Left renal pelvis (tissue), 4 donors: ENCODE measurements at places on chromosomes 16 and 17. TPM values are rescaled to one million over a fixed set of nuclear protein-coding genes. Genes with fewer than 3 reads are reported as not detected.

DNA sequence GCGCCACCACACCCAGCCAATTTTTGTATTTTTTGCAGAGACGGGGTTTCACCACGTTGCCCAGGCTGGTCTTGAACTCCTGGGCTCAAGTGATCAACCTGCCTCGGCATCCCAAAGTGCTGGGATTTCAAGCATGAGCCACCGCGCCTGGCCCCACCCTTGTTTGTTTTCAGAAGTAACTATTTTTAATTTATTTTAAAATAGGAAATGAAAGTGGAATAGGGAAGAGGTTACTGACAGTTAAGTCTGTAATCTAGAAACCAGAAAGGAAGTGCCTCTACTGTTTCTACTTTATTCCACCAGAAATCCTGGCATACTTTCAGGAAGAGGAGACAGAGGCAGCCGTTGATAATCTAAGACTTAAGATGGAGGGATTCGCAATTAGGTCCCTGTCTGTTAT is 225.6 kb downstream of the TANC2 start:
- DNase-seq = no peak

DNA sequence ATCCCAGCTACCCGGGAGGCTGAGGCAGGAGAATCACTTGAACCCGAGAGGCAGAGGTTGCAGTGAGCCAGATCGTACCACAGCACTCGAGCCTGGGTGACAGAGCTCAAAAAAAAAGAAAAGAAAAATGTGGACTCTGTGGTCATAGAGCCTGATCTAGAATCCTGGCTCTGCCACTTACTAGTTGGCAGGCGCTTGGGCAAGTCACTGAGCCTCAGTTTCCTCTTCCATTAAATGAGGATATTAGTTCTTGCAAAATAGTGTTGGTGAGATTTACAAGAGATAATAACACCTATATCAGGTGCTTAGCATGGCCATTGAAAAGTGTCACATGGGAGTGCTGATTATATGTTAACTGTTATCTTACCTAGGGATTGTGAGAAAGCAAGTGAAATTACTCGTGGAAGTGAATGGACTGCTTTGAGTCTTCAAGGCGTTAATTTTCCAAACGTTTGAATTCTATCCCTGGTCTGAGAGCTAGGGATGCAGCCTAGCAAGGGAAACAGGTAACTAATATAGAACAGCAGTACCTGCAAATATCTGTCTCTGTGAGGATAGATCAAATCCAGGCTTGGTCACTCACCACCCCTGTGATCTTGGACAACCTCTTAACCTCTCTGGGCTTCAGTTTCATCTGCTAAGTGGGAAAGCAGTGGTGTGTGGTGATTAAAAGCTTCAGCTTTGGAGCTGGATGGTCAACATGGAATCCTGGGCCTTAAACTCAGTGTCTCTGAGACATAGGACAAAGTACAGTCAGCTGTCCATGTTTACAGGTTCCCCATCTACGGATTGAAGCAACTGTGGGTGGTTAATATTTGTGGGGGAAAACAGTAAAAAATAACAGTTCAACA is 953 bp upstream of the NSMCE1 start:
- no peak for DNase-seq

GRCh38 chr17:18042983-18043382 is 3.8 kb downstream of the GID4 start:
- DNase-seq = no peak

The EVI2A gene
- polyA plus RNA-seq = 1.4 TPM

GRCh38 chr16:70018254-70018653 is 67.1 kb downstream of the CLEC18A start:
- peak; percentile 1 for DNase-seq

DNA sequence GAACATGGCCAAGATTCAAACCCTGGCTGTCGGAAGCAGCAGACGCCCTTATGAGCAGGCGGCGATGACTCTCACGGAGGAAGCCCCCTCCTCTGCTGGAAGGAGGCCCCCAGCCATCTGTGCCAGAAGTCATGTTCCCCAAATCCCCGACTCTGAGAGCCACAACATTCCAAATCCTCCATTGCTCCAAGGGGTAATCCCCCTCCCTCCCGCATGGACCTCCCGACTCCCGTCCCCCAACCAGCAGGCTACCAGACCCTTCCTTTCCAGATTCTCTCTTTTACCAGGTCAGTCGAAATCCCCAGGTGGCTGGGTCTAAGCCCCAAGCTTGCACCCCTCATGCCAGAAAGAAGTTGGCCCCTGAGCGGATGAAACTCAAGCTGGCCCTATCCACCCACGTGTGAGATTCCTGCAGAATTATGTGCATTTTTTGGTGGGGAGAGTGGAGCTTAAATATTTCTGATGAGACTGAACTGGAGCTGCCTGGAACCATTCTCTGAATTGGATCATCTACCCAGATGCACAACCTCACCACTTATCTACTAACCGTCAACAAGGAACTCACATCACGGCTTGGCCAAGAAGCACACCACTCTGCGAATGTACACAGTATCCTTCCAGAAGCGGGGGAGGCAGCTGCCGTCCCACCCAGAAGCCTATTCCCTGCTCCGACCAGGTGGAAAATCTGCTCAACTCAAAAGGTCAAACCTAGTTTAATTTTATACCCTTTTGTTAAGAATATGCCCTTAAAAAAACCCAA is 283.5 kb downstream of the C16orf95 start:
- DNase-seq = no peak

DNA sequence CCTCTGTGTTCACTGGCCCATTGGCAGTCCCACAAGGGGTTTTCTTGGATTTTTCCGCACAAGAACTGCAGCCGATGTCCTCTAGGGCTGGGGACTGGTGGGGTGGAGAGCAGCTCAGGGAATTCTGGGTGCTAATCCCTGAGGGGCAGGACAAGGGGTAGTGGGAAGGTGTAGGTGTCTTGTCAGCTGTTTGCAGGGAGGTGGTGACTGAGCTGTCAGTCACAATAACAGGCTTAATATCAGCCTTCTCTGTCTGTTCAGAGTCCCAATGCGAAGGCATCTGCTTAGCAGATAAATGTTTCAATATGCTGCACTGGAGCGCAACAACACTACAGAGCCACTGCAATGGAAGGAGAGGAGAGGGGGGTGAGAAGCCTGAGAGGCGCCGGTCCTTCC is 10.1 kb upstream of the DHRS13 start:
- DNase-seq = no peak

- DNase-seq = no peak
Observed at GRCh38 chr17:31266042-31266441, 31.0 kb downstream of the OMG start.

DNA sequence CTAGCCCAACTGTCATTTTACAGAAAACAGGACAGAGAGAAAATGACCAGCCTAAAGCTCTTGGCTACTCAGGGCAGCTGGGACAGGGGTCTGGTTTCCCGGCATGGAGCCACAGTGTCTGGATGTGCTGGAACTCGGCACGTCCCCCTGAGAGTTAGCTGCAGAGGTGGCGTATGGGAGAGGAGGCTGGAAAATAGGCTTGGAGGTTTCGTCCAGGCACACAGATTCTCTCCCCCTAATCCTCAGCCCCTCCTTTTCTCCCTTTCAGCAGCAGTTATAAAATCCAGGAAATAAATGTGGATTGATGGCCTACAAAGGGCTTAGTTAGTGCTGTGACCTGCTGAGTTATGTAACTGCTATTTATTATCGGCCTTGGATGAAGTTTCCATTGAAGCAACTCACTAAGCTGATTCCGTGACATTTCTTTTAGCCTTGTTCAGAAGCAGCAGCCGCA is 89.5 kb upstream of the TOB1 start:
- DNase-seq = no peak

DNA sequence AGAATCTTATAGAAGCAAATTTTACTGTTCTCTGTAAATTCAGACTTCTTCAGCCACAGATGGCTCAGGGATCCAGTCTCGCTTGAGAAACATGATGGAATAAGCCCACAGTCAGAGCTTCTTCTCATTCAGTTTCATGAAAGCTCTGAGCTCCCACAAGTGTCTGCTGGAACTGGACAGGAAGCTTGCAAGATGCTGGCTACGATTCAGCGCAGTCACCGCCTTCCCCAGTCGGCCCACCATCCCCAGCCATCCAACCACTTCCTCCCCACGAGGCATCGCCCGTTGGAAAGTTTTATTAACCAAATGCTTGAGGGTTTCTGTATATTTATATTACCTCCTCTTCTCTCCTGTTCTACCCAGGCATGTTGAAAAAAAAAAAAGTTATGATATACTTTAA is 171.7 kb downstream of the ZFHX3 start:
- DNase-seq = no peak

DNA sequence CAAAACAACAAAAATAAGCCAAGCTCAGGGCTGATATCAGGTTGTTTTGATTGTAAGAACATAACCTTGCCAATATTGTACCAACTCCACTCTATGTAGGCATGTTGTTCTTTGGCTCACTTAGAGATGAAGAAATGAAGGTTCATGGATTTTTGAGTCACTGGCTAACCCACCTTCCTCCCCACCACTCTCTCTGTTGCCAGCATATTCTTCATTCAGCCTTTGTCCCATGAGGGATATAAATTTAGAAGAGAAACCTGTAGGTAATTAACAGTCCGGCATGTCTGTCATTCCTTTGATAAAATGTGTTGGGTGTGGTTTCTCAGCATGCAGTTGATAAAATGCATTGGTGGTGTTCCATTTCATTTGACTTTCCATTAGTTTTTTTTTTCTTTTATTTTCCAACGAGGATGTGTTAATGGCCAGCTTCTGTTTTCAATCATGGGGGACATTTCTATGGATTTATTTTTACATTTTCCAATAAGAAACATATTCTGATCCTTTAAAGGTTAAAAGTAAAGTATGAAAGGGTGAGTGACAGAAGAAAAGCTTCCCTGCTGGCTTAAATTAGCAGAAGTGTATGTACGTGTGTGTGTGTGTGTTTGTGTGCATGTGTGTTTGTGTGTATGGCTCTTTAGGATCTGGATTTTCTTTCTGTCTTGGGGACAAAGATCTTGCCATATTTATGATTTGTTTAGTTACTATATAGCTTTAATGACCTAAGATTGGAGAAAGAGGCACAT is 166.2 kb upstream of the KCNJ16 start:
- no peak for DNase-seq

The SLFN12 gene
- polyA plus RNA-seq = 19.3 TPM

The HOXB7 gene
- 43.7 TPM for polyA plus RNA-seq

- no peak for DNase-seq
Observed at GRCh38 chr17:5695480-5695879, 111.2 kb upstream of the NLRP1 start.

DNA sequence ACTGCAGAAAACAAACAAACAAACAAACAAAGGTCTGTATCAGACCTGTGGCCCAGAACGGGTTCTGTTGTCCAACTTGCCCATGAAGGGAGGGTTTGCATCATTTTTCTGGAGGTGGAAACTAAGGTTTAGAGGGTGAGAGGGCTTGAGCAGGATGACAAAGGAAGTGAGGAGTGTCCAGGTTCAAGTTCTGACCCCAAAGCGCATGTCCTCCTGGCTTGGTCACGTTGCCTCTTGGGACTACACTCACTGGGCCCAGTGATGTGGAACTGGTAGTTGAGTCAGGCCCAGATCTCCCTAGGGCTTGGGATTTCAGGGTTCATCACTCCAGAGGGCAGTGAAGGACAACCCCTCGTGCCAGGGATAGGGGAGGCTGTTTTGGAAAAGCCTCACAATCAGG is 1.8 kb downstream of the SREBF1 start:
- no peak for DNase-seq

The AIPL1 gene
- 0.07 TPM for polyA plus RNA-seq

The SEBOX gene
- not detected for polyA plus RNA-seq

GRCh38 chr16:11211977-11212797 is 43.8 kb downstream of the SOCS1 start:
- no peak for DNase-seq

DNA sequence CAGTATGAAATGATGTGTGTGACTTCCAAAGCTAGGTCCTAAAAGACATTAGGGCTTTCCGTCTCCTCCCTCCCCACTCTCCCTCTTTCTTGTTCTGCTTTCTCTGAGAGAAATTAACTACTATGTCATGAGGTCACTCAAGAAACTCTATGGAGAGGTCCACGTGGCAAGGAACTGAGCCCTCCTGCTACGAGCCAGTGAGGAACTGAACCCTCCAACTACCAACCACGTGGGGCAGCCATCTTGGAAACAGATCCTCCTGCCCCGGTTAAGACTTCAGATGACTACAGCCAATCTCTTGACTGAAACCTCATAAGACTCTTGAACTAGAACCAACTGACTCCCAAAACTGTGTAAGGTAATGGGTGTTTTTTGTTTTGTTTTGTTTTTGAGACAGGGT is 4.2 kb upstream of the ALOX15 start:
- DNase-seq = no peak

DNA sequence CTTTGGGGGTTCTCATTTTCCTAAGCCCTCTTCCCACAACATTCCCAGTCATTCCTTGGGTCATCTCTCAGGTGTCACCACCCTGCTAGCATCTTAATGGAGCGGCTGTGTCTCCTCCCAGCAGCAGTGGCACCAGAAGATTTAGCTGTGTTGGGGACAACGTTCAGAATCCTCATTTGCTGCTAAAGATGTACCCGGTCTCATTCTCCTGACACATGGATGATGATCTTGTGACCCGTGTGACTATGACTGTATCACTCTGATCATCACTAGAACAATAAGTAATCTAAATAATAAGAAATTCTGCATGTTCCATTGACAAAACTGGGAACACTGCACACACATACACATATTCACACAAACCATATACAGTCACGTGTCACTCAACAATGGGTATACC is 399.9 kb upstream of the HSBP1 start:
- DNase-seq = no peak

The CES4A gene
- 13.2 TPM for polyA plus RNA-seq

- DNase-seq = no peak
Observed at GRCh38 chr17:43669971-43670644, 8.4 kb upstream of the MEOX1 start.

The ASGR1 gene
- 5.7 TPM for polyA plus RNA-seq

The GAS2L2 gene
- 0.10 TPM for polyA plus RNA-seq

DNA sequence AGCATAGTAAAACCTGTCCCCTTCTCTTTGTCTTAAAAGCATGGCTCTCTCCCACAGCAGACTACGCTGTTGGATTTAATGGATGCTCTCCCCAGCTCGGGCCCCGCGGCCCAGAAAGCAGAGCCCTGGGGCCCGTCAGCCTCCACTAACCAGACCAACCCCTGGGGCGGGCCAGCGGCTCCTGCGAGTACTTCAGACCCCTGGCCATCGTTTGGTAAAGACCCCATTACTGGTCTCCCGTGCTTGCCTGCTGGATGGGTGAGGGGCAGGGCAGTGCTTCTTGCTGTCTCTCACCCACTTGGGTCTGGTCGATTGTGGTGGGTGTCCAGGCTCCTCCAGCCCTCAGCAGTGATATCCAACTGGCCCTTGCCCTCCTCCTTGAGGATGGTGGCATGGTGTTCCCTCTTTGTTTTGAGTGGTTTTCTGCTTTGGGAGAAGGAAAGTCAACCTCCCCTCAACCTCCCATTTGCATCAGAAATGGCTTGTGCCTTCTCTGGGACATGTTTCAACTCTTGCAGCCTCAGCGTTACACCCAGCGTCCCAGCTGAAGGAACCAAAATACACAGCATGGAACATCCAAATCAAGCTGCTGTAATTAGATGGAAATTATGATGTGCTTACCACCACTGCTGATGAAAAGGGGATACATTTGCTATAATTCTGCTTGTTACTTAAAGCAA is 49.3 kb downstream of the B9D1 start:
- DNase-seq = no peak
